ENCODE measurements at places on chromosomes 11 and 22.

DNA sequence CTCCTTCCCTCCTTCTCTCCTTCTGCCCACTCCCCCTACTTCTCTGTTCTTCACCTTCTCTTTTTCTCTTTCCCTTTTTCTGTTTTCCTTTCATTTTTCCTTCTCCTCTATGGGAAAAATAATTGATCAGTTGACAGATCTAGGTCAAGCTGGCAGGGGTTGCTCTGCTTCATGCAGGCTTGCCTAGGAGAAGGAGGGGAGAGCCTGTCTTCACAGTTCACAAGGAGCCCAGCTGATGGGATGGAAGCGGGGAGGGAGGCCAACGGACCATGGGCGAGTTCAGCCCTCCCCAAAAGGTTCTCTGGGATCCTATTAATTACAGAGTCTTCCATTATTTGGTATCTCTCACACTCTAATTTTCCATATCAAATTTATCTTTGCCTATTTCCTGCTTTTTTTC is 5.5 kb downstream of the NTM start:
- DNase-seq = no peak

GRCh38 chr22:21861851-21862250 is 5.6 kb downstream of the MAPK1 start:
- DNase-seq = no peak

DNA sequence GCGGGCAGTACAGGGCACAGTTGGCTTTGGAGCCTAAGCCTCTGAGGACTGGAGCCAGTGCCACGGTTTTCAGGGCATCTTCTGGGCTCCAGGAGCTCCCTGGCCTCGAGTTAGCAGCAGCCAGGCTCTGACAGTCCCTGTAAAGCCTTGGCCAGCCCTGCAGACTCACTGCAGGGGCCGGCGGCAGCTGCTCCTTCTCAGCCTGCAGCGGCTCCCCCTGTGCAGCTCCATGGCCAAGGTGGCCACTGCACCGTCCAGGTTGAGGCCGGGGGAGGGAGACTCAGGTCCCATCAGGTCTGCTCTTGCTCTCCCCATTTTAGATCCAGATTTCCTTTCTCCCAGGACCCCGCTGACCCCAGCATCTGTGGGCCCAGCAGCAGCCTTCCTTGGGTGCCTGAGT is 1461.1 kb downstream of the BRD1 start:
- DNase-seq = no peak

DNA sequence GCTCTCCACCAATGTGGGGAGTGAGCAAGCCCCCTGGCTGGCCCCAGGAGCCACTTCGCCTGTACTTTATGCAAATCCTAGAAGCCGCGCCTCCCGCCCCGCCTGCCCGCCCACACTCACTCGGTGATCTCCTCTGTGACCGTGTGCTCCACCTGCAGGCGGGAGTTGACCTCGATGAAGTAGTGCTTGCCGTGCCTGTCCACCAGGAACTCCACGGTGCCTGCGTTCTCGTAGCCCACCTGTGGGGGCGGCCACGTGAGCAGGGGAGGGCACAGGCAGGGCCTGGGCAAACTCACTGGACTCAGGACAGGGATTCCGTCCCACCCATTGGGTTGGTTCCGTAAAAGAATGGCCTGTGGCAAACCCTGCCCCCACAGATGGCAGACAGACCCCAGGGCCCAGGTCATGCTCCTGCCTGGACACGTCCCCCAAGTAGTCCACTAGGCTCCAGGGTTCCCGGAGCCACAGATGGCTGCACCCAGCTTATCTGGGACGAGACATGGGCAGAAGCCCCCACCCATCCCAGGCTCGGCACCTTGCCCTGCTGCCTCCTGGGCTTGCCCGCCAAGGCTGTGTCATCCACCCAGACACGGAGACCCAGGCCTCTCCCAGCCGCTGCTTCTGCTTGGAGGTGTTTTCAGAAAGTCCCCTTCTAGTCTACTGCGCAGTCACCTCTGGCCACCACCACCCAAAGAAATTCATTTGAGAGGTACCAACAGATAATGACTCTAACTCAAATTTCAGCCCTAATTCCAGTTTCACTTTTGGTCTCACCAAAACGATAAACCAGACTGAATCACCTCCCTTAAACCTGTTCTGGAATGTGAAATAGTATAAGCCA is 12.1 kb downstream of the LRFN4 start:
- DNase-seq = peak; percentile 63

GRCh38 chr11:112963368-112963955 is 2.2 kb downstream of the NCAM1 start:
- DNase-seq = no peak

DNA sequence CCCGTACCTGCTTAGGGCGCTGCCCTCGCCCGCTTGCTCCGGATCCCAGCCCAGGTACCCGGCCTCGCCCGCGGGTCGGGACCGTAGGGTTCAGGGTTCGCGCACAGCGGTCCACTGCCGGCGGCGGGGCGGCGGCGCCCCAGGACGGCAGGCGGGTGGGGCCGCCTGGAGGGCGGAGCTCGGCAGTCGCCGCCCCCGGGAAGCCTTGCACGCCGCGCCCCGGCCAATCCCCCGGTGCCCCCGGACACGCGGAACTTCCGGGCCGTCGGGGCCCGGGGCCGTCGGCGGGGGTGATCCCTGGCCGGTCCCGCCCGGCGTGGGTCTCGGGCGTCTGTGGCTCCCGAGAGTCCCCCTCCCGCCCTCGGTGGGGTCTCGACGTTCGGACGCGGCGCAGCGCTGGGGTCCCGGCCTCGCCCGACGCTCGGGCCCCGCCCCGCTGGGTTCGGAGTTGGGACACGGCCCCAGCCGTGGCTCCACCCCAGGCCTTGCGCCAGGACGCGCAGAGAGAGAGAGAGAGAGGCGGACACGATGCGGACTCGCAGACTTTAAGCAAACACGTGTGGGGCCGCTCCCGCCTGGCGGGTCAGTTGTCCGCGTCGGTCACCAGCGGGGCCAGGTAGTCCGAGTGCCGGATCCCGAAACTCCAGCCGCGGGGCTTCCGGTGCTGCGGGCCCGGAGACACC is at the start of gene TYMP:
TSS of gene TYMP (minus strand) at position 116 of the 683 bp plus-strand sequence. CDS start 303 bp downstream, outside the sequence.
- peak; percentile 77 for DNase-seq

- DNase-seq = no peak
Observed at GRCh38 chr11:11993839-11994238, 14.6 kb downstream of the DKK3 start.

DNA sequence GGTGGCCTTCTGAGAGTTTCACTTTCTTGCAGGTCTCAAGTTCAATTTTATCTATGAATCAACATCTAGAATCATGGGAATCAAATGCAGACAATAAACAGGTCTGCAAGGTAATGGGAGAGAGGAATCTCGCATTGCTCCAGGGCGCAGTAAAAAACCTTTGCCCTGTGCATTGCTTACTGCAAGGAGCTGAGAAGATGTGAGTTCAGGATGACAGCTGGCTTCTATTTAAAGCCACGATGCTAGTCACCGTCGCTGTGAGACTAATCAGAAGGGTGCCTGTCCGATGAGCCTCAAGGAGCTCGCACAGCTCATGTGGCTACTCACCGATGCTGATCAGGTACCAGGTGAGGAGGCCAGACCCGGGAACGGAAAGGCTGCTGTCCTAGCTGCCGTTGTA is 30.2 kb upstream of the APOA1 start:
- DNase-seq = no peak

DNA sequence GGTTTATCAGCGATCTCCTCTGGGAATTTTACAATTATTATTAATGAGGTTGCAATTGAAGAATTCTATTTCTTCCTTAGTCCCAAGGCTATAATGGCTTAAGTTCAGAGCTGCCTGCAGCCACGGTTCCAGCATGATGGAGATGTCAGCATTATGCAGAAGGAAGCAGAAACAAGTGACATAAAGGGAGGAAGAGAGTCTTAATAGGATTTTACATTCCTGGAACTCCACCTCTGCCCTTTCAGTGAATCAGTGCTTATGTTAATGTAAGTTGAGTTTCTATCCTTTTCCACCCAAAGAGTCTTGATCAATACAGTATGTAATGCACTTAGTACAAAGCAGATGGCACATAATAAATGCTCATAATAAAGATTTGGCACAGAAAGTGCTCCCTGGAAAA is 11.6 kb upstream of the NRGN start:
- no peak for DNase-seq

DNA sequence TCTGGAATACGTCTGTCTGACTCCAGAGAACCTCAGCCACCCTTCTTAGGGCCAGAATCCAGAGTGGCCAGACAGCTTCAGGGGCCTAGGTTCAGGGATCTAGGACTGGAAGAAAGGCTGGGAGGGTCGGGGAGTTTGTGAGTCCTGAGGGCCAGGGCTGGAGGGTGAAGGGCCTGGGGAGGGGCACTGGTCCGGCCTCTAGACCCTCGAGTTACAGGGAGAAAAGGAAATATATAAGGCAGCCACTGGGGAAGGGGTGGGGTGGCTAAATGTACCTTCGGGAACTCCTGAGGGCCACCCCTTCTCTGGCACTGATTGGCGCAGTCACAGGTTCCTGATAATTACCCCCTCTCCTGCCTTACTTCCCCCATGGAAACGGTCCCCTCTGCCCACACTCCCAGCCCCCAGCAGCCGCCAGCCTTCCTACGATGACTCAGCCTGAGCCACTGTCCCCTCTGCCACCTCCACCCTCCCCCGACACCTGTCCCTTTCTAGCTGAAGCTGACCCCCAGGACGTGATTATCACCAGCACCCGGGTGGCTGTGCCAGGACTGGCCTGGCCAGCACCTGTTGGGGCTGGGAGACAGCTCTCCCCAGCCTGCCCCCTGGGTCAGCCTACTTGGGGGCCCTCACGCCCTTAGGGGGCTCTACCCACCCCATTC is 26.4 kb downstream of the MB start:
- no peak for DNase-seq

DNA sequence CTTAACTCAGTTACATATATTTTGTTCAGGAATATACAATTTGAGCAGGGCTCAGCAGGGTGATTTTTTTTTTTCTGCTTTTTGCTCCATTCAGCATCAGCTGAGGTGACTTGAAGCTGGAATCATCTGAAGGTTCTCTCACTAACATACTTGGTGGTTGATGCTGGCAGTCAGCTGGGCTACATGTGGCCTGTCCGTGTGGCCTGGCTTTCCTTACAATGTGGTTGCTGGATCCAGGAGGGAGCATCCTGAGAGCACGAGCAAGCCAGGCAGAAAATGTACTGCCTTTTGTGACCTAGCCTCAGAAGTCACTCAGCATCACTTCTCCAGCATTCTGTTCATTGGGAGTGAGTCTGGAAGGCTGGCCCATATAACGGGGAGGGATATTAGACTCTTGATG is 151.6 kb upstream of the E2F8 start:
- DNase-seq = no peak

DNA sequence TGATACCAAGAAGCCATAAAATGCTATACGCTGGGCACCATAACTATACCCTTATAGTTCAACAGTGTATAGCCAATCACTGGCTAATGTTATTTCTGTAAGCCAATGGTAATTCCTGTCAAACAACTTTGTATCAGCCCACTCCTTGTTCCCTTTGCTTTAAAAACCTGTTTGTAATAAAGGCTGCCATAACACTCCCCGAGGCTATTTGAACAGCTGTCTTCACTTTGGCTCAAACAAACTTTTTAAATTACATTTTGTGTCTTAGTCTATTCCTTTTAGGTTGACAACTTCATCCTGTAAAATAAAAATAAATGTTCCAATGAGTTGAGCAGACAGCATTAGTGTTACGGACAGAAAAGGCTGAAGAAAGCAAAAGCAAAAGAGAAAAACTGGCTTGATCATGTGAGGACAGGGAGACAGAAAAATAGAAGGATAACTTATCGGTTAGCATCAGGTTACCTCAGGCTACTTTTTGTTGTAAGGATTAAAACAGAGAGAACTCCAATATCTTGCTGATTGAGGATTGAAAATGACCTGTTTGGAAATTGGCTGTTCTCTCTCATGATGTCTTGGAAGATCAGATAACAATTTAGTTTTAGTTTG is 95.0 kb downstream of the AASDHPPT start:
- DNase-seq = no peak

DNA sequence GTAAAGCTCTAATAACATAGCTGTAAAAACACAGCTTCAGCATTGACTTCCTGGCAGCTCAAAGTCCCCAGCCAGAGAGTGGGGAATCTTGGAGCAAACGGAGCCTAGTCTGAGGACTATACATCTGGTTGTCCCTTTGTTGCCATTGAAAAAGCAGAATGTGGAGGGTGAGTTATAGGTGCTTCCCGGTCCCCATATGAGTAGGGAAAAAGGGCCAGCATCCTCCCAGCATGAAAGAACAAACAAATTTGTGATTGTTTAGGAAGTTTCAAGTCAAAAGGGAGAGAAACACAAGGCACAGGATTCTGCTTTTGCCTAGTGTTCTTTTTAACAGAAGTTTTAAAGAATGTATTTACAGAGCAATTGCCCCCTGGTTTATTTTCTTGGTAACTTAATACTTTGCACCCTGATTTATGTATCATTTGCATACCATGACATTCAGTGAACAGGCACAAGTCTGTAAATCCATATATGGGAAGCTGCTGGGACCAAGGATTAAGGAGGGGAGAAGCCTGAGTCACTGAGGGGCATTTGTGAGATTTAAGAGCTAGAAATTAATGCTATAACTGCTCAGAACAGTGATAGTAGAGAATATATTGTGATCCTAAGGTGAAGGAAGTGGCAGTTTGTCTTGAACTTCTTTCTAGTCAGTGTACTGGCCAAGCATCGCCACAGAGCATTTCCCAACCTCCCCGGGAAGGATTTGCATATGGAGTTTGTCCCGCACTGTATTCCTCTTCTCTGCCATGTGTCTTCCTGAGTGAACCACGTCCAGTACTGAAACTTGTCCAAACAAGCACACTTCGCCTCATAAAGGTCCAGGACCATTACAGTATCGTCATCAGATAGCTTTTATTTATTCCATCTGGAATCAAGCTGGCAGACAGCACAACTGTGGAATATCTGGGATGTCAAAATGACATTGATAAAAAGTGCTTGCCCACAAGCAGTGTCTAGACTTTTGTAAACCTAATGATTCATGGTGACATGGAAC is 103.0 kb downstream of the DBX1 start:
- DNase-seq = no peak

DNA sequence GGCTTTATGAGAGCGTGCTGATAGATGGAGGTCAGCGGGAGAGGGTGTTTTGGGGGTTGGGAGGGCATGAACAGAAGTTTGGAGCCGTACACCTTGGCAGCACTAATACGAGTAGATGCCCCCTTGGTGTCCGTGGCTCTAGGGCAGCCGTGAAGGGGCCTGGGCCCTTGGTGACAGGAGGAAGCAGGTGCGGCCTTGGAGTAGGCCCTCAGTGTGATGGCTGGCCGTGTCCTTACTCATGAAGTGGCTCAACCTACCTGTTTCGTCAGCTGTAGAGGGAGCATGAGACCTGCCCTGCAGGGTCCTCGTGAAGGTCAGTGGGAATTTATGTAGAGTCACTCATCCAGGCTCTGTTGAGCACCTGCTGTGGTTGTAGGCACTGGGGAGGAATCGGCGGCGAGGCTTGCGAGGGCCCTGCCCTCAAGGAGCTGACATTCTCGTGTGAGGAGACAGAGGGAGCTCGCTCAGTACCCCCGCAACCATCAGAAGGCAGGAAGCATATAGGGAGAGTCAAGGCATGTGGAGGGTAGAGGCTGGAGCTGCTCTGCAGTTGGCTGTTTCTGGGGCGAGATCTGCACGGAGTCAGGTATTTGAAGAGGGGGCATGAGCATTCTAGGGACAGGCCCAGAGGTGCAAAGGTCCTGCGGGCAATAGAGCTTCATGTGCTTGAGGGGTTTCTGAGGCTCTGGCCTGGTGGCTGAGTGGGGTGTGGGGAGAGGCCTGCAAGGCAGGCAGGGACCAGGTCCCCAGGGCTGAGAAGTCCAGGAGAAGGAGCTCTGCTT is 39.6 kb downstream of the TBC1D22A start:
- no peak for DNase-seq
